Urothelium cell line (cell line): ENCODE measurements at places on chromosomes 3 and 15.

GRCh38 chr3:188315553-188315952 lies 161.6 kb downstream of the LPP start:
- no peak for DNase-seq

DNA sequence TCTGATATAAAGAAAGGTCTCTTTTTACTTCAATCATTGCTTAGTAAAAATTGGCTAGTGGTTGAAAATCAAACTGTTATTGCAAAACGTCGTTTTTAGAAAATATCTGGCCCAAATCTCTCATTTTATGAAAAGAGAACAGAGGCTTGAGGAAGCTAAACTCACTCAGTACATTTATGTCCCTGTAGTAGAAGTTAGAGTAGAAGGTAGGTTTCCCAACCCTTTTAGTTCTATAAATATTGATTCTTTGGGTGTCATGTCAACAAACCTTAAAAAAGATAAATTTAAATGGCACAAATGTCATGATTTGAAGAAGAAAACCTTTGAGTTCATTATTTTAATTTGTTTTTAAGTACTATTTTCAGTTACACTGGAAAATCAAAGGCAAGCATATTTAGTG lies 722.3 kb upstream of the NECTIN3 start:
- no peak for DNase-seq

GRCh38 chr15:89341316-89342005 lies 6.8 kb upstream of the POLG start:
- DNase-seq: no peak

DNA sequence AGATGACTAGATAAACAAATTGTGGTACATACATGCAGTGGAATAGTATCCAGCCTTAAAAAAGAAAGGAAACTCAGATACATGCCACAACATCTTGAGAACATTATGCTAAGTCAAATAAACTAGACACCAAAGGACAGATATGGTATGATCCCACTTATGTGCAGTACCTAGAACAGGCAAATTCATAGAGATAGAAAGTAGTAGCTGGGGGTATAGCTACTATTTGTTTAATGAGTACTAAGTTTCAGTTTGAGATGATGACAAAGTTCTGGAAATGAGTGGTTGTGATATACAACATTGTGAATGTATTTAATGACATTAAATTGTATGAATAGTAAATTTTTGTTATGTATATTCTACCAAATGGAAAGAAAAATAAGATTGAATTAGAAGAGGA lies 477.2 kb upstream of the CFAP20DC start:
- no peak for DNase-seq

- no peak for DNase-seq
Measured at GRCh38 chr3:165624761-165625160, 212.5 kb downstream of the BCHE start.

- no peak for DNase-seq
Measured at GRCh38 chr15:54502416-54503075, 524.3 kb downstream of the UNC13C start.

- no peak for DNase-seq
Measured at GRCh38 chr3:48750856-48751255, 33.8 kb upstream of the IP6K2 start.

- no peak for DNase-seq
Measured at GRCh38 chr3:187406927-187407326, 38.7 kb downstream of the RTP4 start.
